Activated T-cell treated with anti-CD3 and anti-CD28 coated beads, Interleukin-2, amount 50 U/mL, for 48 hours (primary cell): ENCODE measurements at places on chromosomes 6 and 20.

DNA sequence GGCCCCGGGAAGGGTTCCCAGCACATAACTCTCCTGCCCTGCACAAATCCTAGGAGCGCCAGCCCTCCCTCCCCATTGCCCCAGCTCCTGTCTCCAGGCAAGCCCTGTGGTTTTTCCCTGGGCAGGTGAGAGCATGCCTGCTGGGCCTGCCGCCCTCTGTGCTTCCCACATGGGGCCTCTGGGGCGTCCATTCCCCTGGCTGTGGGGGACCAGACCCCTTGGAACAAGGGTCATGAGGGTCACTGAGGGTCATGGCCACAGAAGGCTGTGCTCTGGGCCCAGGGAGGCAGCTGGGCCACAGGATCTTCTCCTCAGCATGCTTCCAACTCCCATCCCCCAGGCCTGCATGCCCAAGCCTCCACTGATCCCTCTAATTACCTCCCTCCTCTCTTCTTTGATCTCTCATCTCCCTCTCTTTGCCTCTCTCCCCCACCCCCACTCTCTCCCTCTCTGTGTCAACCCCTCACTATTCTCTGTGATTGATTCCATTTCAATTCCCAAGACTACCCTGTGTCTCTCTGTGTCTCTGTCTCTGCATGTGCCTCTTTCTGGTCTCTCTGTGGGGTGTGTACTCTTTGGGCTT, 6.1 kb downstream of the MDFI start:
- no peak for DNase-seq

DNA sequence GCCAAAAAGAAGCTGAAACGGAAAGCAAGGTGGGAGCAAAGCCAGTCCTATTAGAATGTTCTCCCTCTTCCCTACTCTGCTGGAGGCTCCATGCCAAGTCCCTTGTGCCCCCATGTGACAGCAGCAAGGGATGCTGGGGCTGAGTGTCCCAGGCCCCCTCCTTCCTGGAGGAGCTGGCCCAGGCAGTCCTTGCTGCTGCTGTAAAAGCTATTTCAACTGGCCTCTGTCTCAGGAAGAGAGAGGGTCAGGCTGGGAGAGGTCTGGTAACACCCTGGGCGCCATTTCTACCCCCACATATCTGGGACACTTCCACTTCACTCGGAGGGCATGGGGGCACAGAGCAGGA, 25.0 kb downstream of the TTBK1 start:
- DNase-seq: no peak

- no peak for DNase-seq
Measured at GRCh38 chr6:30097902-30098768, 14.8 kb downstream of the TRIM31 start.

DNA sequence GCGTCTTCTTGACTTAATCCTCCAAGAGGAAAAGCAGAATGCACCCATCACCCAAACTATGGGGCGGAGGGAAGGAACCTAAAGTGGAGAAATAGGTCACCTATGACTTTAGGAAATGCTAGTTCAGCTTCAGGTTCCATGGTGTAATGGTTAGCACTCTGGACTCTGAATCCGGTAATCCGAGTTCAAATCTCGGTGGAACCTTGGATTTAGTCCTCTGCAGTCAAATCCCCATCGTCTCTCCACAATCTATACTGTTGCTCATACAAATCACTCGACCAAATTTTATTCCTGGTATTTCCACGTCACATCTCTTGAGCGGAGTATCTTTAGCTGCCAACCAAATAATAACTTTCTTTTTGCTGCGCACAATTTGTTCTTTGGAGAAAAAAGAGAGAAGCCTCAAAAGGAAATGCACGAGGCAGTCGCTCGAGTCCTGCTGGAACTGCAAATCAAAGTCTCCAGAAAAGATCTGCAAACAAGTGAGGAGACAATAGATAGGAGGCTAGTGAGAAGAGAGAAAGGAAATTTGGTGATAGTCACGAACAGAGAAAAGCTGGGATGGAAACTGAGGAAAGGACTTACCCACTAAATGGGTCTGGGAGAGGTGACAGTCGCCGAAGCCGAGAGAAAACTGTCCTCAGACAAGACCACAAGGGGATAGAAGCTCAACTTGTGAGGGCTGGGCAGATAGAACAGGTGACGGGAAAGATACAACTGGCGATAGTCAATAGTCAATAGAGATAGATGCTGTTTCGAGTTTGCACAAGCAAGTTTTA, 16.6 kb downstream of the POM121L2 start:
- DNase-seq: no peak

GRCh38 chr20:20518263-20518662, 150.4 kb downstream of the INSM1 start:
- DNase-seq: no peak

DNA sequence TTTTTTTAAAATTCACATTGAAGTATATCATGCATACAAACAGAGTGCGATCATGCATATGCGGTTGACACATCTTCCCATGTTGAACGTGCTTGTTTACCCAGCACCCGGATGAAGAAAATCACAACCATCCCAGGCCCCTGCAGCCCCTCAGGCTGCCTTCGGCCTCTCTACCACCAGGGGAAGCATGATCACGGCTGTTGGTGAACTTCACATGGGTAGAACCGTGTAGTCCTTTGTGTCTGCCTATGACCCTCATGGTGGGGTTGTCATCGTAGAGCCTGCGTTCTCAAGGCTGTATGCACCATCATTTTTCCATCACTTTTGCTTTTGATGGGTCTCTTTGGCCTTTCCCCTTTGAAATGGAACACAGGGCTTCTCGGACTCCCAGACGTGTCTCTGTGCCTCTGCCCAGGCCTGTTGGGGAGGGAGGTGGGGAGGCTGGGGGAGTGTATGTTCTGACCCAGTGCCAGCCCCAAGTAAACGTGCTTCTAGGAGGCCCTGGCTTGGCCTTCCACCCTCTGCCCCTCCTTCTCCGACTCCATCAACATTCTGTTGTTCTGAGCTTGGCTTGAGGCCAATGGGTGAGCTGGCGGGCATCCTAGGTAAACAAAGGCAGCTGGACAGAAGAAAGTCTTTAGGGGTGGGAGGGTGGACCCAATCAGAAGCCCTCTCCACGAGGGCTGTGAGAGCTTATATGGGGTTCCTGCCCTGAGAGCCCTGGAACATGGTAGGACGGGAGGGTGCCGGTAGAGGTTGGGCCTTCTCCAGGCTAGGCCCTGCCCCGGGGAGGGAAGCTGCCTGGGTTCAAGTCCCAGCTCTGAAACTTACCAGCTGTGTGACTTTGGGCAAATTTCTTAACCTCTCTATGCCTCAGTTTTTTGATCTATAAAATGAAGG, 39.7 kb downstream of the TGM2 start:
- no peak for DNase-seq

- no peak for DNase-seq
Measured at GRCh38 chr6:26474439-26474881, 16.7 kb downstream of the BTN2A1 start.

- DNase-seq: peak; percentile 50
Measured at GRCh38 chr20:41142245-41142644, 4.9 kb downstream of the PLCG1 start.

DNA sequence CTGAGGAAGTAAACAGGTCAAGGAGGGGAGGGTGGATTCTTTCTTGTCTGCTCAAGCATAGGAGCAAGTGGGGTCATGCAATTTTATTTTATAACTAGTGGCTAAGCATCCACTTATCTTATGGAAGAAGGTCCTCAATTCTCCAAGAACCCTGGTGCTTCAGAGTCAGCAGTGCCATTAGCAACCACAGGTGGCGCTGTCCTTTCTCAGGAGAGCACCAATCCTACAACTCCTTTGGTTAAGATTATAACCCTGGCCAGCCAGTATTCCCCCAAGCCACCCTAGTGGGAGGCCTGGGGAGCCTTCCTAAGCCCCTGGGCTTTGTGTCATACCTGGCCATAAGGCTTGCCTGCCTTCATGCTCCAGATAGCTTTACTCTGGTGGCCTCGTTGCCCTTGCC, 60.7 kb downstream of the PCSK2 start:
- DNase-seq: no peak

DNA sequence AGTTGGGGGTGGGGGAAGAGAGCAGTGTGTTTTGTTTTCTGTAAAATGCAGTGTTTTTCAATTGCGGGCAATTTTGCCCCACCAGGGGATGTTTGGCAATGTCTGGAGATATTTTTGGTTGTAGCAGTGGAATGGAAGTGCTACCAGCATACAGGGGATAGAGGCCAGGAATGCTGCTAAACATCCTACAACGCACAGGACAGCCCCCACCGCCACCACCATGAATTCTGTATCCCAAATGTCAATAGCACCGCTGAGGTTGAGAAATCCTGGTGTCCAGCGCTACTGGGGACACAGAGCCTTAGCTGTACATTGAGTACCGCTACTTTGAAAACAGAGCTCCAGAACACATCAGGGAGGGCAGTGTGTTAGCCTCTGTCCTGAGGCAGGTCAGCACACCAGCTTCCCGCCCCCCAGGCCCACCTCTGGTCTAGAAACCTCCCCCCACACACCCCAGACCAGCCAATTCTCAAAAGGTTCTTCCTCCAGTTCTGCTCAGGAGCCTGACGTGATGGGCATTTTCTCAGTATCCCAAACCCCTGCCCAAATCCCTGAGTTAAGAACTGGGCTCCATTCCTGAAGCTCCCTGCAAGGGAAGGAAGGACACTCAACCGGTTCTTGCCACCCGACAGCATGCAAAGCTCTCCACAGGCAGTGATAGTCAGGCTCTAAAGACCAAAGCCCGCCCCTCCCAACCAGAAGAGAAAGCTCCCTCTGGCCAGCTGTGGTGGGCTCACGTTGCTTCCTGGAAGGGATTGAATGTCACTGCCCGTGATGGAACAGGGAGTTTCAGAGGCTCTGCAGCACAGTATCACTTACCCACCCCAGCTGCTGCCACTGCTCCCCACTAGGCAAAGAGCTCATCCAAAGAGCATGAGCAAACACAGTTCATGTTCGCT, 321.5 kb upstream of the JARID2 start:
- DNase-seq: no peak

GRCh38 chr6:154458565-154459470, 51.7 kb downstream of the CNKSR3 start:
- DNase-seq: no peak

DNA sequence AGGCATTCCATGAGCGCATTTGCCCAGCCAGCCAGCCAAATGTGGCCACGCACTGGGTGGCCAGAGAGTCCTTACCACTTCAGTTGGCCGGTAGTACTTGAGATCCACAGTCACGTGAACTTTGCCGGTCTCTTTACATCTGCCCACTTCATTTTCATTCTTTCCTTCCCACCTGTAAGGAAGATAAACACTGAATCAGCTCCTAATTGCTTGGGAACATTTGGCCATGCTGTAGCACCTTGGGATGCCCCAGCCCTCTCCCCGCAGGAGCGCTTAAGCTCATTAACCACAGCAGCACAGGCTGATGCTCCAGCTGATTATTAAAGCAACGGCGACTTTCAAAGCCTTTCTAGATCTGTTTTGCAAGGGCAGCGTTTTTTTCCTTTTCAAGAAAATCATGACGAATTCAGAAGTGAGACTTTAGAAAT, 116.6 kb downstream of the FOXC1 start:
- no peak for DNase-seq

GRCh38 chr6:34836008-34836407, 44.1 kb downstream of the BLTP3A start:
- DNase-seq: no peak

DNA sequence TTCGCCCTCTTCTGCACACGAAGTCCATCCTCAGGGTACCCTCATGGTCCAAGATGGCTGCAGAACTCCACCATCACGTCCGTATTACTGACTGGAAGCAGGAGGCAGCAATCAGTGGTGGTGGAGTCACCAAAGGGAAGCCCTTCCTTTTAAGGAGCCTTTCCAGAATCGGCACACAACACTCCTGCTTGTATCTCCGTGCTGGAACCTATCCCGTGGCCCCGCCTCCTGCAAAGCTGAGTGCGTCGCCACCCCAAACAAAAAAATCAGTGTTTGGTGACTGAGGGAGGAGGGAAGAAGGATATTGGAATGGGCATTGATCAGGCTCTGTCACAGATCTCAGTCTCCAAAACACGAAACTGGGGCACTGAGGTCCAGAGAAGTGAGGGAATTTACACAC, 5.8 kb upstream of the CCN5 start:
- no peak for DNase-seq

DNA sequence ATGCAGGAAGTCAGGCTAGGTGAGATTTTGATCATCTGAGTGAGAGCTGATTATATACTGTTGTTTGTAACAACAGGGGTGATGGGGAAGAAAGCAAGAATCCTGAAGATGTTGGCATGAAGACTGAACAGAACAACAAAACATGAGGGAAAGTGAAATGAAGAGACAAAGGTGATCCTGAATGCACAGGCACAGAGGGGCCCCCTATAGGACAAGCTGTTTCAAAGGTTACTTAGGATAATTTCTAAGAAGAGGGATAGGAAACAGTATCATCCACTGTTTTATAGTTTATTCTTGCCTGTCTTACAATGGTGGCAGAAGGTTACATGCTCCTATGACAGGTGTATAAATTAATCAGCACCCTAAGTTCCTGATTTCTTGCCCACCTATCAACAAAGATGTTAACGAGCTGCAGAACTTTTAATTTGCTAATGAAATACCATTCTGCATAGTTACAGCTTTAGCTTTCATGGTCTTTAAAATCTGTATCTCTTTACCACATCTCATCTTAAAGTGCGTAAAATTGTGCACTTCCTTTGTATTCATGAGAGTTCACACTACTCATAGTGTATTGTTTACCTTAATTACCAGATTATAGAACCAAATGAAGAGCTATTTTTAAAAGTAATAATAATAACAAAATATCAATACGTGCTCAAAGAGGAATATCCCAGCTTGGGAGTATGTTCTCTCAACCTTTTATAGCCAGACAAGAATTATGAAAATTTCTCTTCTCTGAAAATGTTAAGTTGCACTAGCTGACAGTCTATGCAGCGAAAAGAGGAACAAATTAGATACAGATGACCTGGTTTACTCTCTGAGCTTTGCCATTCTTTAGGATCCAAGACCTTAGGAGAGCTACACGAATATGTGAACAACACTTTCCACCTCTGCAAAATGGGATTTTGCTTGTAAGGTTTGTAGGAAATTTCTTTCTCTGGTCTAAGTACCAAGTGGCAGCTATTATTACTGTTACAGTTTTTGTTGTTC, 192.5 kb downstream of the EDN1 start:
- DNase-seq: no peak

GRCh38 chr6:41635365-41635764, 2.9 kb upstream of the MDFI start:
- DNase-seq: no peak

- peak; percentile 35 for DNase-seq
Measured at GRCh38 chr6:167825332-167826229, 1.1 kb upstream of the AFDN start.

DNA sequence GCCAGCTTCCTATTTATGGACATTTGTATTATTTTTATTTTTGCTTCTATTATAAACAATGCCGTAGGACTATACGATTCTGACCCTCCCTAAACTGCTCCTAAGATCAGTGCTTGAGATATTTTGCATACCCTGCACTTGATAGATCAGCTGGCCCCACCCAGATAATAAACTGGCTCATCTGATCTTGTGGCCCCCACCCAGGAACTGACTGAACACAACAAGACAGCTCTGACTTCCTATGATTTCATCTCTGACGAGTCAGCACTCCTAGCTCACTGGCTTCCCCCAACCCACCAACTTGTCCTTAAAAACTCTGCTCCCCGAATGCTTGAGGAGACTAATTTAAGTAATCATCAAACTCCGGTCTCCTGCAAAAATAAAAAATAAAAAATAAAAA, 34.9 kb upstream of the TFAP2A start:
- DNase-seq: no peak

GRCh38 chr20:19510611-19511010, 247.4 kb upstream of the RIN2 start:
- no peak for DNase-seq

- no peak for DNase-seq
Measured at GRCh38 chr6:110575925-110576463, 99.6 kb upstream of the SLC22A16 start.

- DNase-seq: no peak
Measured at GRCh38 chr6:159565181-159565710, 127.8 kb downstream of the SOD2 start.

- DNase-seq: no peak
Measured at GRCh38 chr20:64166721-64167615, 2.7 kb downstream of the MYT1 start.
